ENCODE measurements at places on chromosomes 4 and X.
A peak's percentile ranks its signal among the peaks of the same experiment; 100 is the strongest.

DNA sequence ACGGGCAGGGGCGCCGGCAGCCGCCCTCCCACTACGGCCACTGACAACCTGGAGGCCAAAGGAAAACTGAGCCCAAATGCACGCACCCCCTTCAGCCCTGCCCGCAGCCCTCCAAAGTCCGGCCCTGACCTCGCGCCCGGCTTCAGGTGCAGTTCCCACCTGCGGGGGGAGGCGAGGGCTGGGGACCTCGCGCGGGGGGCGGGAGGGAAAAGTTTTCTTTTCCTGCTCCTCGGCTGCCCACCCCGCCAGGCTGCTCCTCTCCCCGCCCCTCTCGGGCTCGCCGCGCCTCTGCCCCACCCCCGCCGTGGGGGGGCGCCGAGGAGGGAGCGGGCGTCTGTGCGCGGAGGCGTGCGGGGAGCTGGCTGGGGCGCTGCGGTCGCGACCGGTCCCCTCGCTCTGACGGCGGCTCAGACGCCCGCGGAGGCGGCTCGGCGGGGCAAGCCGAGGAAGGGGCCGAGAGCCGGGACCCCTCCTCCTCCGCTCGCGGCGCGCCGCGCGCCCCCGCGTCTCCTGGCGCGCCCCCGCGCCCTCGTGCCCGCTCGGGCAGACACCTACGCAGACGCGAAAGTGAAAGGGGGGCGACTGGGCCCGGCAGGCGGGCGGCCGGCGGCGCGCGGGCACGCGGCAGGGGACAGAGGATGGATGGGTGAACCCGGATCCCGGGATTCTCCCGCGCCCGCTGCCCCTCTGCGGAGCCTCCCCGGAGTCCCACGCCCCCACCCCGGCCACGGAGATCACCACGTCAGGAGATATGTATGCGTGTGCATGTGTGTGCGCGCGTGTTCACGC is 3.1 kb upstream of the NR3C2 start:
- DNase-seq, result peak; percentile 67

DNA sequence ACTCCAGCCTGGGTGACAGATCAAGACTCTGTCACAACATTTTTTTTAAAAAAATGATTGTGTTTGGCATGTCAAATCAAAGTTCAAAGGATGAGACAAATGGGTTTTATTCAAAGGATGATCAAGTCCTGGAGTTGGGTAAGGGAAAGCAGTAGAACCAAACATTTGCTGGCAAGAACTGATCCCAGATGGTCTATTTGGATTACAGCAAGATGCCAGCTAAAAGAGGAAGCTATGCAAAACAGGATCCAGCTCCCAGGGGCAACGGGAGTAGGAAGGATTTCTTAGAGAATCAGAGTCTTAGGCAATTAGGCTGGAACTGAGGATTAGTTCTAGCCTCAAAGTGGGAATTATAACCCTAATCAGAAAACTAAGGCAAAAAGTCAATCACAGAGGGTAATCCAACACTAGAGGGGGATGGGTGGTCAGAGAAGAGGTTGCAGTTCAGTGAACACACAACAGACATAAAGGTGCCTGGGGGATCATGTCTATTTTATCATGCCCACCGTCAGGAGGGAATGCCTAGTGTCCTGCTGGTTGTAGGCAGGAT is 133.0 kb upstream of the PLS3 start:
- DNase-seq, result no peak

- no peak for DNase-seq
Measured at GRCh38 chr4:82519072-82519471, 42.7 kb downstream of the TMEM150C start.

- no peak for DNase-seq
Measured at GRCh38 chrX:71660562-71661416, 6.6 kb upstream of the LOC101059915 start.

- no peak for DNase-seq
Measured at GRCh38 chr4:52982255-52982945, 120.3 kb downstream of the RASL11B start.

GRCh38 chrX:29067351-29067750 is 480.1 kb downstream of the IL1RAPL1 start:
- no peak for DNase-seq

Measured in activated CD8-positive, alpha-beta memory T cell treated with anti-CD3 and anti-CD28 coated beads for 1 hour (primary cell).